ENCODE measurements at places on chromosomes 5 and 9. TPM values are rescaled to one million over a fixed set of nuclear protein-coding genes. Genes with fewer than 3 reads are reported as not detected.

The TMCO6 gene
- total RNA-seq: 33.5 TPM

The FLT4 gene
- 0.25 TPM for total RNA-seq

The TMEM203 gene
- total RNA-seq: 34.0 TPM

The KCNMB1 gene
- not detected for total RNA-seq

The CDH6 gene
- not detected for total RNA-seq

The SPATA6L gene
- total RNA-seq: 0.40 TPM

The REEP2 gene
- 0.62 TPM for total RNA-seq

- peak; percentile 61 for DNase-seq
Observed at GRCh38 chr9:111483439-111483857, 735 bp downstream of the ECPAS start.

DNA sequence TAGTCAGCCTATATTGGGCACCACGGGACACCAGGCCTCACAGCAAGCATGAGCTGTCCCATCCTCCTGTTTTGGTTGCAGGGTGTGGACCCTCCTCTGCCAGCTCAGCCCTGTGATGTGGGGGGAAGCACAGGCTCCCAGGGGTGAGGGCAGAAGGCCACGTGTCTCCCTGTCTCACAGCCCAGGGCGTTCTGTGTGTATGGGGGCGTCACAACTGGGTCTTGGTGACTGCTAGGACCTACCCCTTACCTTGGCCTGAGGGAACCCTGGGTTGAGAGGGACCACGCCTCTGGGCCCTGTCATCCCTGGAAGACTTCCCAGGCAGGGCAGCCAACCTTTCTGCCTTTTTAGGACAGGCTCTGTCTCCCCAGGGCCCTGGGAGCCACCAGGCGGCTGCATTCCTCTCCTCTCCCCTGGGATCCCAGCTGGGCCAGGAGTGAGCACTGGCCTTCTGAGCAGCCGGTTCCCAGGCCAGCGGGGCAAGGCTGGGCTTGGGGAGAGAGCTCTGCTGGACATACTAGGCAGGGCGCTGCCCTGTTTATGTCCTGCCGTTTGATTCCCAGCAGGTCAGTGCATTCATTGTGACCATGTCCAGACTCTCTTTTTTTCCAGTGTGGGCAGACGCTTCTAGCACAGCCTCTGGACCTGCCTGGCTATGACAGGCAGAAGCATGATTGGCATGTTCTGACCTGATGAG, 97.4 kb downstream of the DAB2IP start:
- no peak for DNase-seq

DNA sequence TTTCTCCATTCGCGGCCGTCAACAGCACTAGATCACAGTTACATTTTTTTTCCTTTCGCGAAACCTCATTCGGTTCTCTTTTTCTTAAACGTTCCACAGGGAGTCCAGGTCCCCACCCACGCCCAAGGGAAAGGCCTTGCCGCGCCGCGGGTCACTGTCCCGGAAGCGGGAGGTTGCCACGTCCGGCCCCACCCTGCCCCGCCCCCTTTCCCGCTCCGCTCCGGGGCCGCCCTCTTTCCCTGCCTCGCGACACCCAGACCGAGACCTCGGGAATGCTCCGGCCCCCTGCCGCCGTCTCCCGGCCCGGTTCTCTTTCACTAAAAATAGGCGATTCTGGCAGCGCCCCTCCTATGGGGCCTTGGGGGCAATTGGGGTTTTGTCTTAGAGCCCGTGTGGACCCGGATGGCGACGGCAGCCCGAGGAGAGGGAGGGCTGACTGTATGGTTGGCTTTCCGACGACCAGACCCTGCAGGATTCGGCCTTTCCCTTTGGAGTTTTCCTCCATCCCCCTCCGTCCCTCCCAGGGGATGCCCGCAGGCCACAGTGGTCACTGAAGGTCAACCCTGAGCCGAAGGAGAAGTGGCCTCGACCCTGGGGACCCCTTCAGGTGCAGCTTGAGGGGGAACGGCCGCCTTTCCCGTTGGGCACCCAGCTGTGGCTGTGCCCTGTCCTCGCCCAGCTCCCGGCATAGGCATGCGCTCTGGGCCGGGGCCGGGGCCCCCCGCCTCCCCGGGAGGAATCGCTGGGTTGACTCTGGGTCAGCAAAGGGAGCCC, 2.8 kb upstream of the RACK1 start:
- peak; percentile 75 for DNase-seq

- DNase-seq: peak; percentile 56
Observed at GRCh38 chr9:21993893-21994555, at the start of gene CDKN2A. Gene CDKN2A, minus strand, starts transcription at chr9:21994392.

DNA sequence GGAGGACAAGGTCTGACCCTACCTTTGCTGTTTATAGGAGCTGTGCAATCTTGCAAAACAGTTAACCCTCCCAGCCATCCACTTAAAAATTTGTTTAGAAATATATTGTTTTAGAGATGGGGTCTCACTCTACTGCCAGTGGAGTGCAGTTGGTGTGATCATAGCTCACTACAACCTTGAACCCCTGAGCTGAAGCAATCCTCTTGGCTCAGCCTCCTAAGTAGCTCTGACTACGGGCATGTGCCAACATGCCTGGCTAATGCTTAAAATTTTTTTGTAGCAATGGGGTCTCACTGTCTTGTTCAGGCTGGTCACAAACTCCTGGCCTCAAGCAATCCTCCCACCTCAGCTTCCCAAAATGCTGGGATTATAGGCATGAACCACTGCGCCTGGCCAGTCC, 120.2 kb upstream of the PJA2 start:
- no peak for DNase-seq

DNA sequence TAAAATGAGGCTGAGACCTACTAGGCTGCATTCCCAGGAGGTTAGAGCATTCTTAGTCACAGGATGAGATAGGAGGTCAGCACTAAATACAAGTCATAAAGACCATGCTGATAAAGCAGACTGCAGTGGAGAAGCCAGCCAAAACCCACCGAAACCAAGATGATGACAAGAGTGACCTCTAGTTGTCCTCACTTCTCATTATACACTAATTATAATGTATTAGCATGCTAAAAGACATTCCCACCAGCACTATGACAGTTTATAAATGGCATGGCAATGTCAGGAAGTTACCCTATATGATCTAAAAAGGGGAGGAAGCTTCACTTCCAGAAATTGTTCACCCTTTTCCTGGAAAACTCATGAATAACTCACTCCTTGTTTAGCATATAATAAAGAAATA, 88.6 kb downstream of the PLPPR1 start:
- DNase-seq: no peak

DNA sequence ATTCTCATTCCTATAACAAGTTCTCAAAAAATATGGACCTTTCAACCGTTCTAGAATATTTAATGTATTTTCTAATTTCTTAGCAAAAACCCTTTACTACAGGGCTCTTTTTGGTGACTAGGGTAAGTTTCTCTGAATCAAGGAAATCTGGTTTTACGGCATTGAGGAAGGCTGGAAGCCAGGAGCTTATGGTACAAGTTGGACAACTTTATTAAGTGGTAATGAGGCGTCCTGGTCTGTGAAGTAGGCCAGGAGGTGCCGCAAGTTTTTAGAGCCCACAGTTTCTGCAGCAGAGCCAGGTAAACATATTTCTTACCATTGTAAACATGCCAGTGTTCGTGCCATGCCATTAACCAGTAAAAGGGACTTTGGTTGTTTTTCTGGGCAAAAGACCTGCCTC, 14.6 kb upstream of the C1QTNF3 start:
- DNase-seq: no peak

GRCh38 chr5:102759700-102760099, 4.6 kb downstream of the PAM start:
- DNase-seq: no peak

DNA sequence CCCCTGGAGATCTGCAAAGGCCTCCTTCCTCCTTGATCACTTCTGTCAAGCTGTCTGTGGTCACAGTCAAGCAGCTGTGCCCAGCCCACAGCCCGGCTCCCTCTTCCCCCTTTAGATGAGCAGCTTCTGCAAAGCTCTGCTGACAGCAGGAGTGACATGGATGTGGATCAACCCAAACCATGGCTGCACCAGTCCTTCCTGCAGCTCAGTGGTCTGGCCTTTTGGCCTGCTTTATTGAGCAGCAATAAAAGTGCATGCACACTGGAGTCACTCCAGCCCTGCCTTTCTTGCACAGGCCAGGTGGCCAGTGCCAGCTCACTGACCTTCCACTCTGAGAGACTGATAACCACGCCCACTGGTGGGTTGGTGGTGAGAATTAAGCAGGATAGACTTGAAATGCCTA, 91.3 kb upstream of the OTULINL start:
- DNase-seq: no peak
